ENCODE measurements at places on chromosomes 5 and 9. TPM values are rescaled to one million over a fixed set of nuclear protein-coding genes. Genes with fewer than 3 reads are reported as not detected.

SLC28A3 gene
- polyA plus RNA-seq: 0.75 TPM

NUTM2G gene
- not detected for polyA plus RNA-seq

ERP44 gene
- polyA plus RNA-seq: 24.0 TPM

CDKN2B-AS1 gene
- 1.7 TPM for polyA plus RNA-seq

PCDHB5 gene
- polyA plus RNA-seq: 0.60 TPM

SLC6A7 gene
- polyA plus RNA-seq: not detected

NMUR2 gene
- polyA plus RNA-seq: not detected

GRCh38 chr5:169691471-169691870, 54.4 kb downstream of the DOCK2 start:
- H3K27me3 ChIP-seq: no peaks in the 10 kb centered on the region
- H3K4me1 ChIP-seq: no peaks in the 10 kb centered on the region
- no peak overlapping the region for H3K4me3 ChIP-seq

DNA sequence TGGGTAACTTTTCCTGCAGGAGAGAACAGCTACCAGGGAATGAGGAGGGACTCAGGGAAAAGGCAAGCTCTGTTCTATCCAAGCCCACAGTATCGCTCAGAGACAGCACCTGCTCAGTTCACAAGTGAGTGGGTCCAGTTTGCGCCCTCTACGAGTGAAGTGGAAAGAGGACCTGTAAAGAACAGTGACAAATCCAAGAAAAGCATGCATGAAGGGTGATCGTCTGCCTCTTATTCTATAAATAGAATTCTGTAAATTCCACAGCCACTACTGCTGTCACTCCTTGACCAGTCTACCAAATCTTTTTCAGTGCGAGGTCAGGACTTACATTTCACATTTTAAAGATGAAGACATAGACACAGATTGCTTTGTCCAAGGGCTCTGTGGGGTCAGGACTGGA, 117.5 kb downstream of the ENTREP1 start:
- H3K27ac ChIP-seq: no peak overlapping the region
- no peak for DNase-seq
- no peak overlapping the region for H3K4me3 ChIP-seq
- no peaks in the 10 kb centered on the region for H3K4me1 ChIP-seq
- H3K27me3 ChIP-seq: no peaks in the 10 kb centered on the region
- no peaks in the 10 kb centered on the region for H3K36me3 ChIP-seq

- DNase-seq: no peak
- no peak overlapping the region for H3K4me3 ChIP-seq
- H3K27ac ChIP-seq: no peak overlapping the region
- no peaks in the 10 kb centered on the region for H3K27me3 ChIP-seq
These were observed 62.5 kb downstream of the MRPL36 start for GRCh38 chr5:1736889-1737711.

GRCh38 chr5:110916381-110917049, 155.0 kb upstream of the TSLP start:
- H3K36me3 ChIP-seq: no peaks in the 10 kb centered on the region
- H3K4me3 ChIP-seq: no peak overlapping the region
- H3K27ac ChIP-seq: peak overlapping the region; percentile 39
- no peaks in the 10 kb centered on the region for H3K27me3 ChIP-seq
- peaks cover 20% of the 10 kb centered on the region for H3K4me1 ChIP-seq

DNA sequence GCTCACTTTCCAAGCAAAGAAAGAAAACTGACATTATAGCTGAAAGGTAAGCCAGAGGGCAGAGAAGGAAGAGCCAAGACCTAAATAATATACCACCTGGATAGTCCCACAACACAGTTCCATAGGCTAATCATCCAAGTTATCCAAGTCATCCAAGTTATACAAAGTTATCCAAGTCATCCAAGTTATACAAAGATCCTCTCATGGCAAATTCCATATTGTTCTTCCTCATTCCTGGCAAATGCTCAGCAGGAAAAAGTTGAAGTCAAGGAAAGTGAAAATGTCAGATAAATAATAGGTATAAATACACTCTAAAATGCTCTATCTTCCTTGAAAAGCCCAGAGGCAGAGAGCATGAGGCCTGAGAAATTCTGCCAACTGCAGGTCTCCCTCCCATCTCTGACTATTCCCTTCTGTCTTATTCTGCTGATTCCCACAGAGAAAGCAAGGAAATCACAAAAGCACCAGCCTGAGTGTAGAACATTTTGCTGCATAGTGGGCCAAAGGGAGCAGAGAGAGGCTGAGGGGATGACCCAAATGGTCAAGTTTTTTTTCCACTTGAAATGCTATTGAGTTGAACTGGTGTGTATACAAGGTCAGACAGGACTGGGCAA, 12.5 kb downstream of the MCTP1 start:
- H3K36me3 ChIP-seq: no peaks in the 10 kb centered on the region
- H3K27ac ChIP-seq: no peak overlapping the region
- no peak for DNase-seq
- H3K4me3 ChIP-seq: no peak overlapping the region

DNA sequence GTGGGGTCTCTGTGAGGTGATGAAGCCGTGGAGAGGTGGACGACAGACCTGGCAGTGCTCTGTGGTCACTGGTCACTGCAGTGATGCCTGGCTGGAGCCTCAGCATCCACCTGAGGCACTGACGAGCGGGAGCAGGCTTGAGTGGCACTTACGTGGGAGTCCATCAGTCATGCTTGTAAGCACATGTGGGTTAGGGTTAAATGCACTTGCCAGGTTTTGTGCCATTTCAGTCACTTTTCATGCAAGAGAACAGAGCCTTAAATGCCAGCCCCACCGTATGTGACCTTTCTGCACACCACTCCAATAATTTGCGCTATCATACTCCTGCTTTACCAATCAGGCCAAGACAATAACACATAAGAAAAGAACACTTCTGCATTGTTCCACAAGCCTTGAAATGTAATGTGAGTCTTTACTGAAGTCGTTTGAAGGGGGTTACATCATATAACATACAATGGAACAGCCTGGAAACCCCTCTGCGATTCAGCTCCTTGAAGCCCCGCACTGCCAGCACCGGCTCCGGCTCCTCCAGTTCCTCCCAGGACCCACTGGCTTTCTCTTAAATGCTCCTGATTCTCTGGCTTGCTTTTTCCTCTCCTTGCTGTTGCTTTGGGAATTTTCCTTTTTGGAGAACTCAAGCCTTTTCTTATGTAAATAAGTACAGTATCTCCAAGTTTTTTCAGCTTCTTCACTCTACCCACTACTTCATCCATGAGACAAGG, 59.4 kb upstream of the CTXN3 start:
- H3K4me3 ChIP-seq: no peak overlapping the region
- H3K4me1 ChIP-seq: no peaks in the 10 kb centered on the region
- H3K36me3 ChIP-seq: no peaks in the 10 kb centered on the region
- DNase-seq: no peak

GRCh38 chr5:143359869-143360268, 43.6 kb downstream of the NR3C1 start:
- no peaks in the 10 kb centered on the region for H3K27me3 ChIP-seq
- H3K27ac ChIP-seq: no peak overlapping the region
- no peak for DNase-seq
- no peaks in the 10 kb centered on the region for H3K36me3 ChIP-seq

GRCh38 chr5:81253875-81254274, 20.8 kb downstream of the CKMT2 start:
- DNase-seq: no peak
- no peaks in the 10 kb centered on the region for H3K27me3 ChIP-seq

GRCh38 chr5:146254223-146254622, 50.8 kb downstream of the RBM27 start:
- H3K4me1 ChIP-seq: no peaks in the 10 kb centered on the region
- no peak for DNase-seq
- H3K27ac ChIP-seq: no peak overlapping the region
- H3K27me3 ChIP-seq: no peaks in the 10 kb centered on the region

GRCh38 chr5:138942861-138943260, 67.7 kb upstream of the LRRTM2 start:
- H3K4me3 ChIP-seq: no peak overlapping the region
- H3K27me3 ChIP-seq: no peaks in the 10 kb centered on the region
- no peak for DNase-seq
- H3K36me3 ChIP-seq: peaks cover 6% of the 10 kb centered on the region

- no peak overlapping the region for H3K4me3 ChIP-seq
- H3K36me3 ChIP-seq: no peaks in the 10 kb centered on the region
- H3K27ac ChIP-seq: no peak overlapping the region
- no peak for DNase-seq
- no peaks in the 10 kb centered on the region for H3K27me3 ChIP-seq
These were observed 7.8 kb upstream of the PURA start for GRCh38 chr5:140106101-140106500.

DNA sequence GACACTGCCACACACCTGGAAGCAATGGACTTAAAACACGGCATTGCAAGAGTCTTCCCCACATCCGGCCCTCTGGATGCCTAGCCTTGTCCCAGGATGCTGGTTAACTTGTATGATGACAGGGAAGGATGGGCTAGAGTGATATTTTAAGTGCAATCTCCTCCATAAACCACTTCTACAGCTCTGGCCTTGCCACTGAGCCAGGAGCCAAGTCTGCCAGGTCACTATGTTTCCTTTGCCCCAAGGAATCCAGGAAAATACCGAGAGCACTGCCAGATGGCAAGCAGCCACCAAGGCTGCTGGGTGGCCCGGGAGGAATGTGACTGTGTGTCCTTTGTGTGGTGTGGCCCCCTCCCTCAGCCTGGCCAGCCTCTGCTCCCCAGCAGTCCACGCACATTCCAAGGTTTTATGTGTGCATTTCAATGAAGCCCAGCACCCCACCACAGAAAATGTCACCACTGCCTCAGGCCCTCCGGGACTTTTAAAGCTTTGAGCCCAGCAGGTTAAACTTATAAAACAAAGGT, 106.0 kb downstream of the FRMD3 start:
- no peaks in the 10 kb centered on the region for H3K4me1 ChIP-seq
- no peaks in the 10 kb centered on the region for H3K27me3 ChIP-seq
- no peak overlapping the region for H3K4me3 ChIP-seq
- H3K36me3 ChIP-seq: no peaks in the 10 kb centered on the region
- no peak overlapping the region for H3K27ac ChIP-seq
- DNase-seq: peak; percentile 67

DNA sequence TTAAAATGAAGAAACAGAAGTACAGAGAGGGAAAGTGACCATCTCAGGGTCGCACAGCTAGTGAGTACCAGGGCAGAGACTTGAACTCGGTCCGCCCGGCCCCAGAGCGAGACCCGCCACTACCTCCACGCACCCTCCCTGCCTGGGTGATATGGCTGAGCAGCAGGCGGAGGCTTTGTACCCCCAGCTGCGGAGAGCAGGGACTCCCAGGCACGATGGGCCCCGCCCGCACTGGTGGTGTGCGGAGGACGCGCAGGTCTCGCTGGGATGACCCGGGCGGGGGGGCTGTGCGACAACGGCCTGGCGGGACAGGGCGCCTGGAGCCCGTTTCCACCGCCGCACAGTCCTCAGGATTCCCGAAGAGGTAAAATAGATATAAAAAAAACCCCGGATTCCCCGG, 64.7 kb upstream of the LARP1 start:
- H3K27ac ChIP-seq: no peak overlapping the region
- H3K27me3 ChIP-seq: no peaks in the 10 kb centered on the region
- DNase-seq: no peak
- no peak overlapping the region for H3K4me3 ChIP-seq
- peaks cover 6% of the 10 kb centered on the region for H3K4me1 ChIP-seq

DNA sequence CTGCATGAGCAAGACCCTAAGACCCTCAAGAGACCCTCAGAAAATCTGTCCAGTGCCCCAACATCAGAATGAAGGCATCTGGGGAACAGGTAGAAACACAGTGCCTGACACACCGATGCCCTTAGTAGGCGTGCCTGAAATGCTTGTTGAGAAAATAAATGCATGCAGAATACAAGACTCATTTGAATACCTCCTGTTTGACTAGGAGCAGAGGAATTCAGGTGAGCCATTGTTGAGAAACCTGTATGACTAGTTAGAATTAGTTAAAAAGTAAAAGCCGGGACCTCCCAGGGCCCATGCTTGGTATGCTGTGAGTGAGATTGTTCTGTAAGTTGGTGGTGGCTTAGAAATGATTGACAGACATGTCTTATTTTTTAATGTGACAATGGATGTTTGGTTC, 55.0 kb downstream of the WWC1 start:
- H3K27me3 ChIP-seq: no peaks in the 10 kb centered on the region
- DNase-seq: no peak
- no peaks in the 10 kb centered on the region for H3K4me1 ChIP-seq
- no peaks in the 10 kb centered on the region for H3K36me3 ChIP-seq

DNA sequence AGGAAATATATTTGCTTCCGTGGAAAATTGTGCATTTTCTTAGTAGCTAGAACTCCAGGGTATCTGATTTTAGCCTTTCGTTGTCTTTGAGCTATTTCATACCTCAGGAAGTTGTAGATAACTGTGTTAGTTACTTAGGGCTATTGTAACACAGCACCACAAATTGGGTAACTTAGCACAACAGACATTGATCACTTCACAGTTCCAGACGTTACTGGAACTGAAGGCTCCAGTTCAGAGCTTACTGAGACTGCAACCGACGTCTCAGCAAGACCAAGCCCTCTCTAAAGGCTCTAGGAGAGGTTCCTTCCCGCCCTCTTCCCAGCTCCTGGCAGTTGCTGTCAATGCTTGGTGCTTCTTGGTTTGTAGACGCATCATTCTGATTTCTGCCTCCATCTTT, 17.7 kb upstream of the ANKRD33B start:
- no peak overlapping the region for H3K4me3 ChIP-seq
- no peaks in the 10 kb centered on the region for H3K36me3 ChIP-seq
- no peak for DNase-seq
- no peak overlapping the region for H3K27ac ChIP-seq
- peaks cover 3% of the 10 kb centered on the region for H3K4me1 ChIP-seq
